ENCODE measurements at places on chromosomes 6 and 20.

GRCh38 chr6:135033238-135033637 lies 21.4 kb downstream of the HBS1L start:
- DNase-seq: no peak

- DNase-seq: no peak
These were observed 106.6 kb upstream of the SNX9 start for GRCh38 chr6:157716251-157716995.

DNA sequence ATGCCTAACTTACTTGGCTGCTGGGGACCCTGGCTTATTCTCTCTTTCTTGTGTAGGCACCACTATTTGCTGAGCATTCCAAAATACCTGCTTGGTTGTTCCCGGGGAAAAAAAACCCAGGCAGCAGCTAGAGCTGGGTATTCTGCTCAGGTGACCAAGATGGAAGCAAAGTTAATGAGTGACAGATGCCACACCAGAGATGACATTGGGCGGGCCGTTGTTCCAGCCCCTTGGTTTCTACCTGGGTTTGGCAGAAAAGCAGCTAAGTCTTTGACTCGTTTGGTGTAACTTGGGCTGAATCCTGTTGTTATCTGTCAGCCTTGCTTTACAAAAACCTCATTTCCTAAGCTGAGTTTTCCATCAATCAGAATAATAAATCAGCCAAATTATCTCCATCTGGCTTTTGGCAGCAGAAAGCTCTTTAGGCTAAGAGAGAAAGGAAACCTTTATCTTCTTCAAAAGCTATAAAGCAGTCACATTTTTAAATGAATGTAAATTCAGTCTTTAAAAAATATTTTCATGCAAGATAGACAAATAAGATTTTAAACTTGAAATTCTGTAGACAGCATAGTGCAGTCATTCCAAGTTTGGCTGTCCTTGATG lies 202.0 kb upstream of the GMDS start:
- no peak for DNase-seq

DNA sequence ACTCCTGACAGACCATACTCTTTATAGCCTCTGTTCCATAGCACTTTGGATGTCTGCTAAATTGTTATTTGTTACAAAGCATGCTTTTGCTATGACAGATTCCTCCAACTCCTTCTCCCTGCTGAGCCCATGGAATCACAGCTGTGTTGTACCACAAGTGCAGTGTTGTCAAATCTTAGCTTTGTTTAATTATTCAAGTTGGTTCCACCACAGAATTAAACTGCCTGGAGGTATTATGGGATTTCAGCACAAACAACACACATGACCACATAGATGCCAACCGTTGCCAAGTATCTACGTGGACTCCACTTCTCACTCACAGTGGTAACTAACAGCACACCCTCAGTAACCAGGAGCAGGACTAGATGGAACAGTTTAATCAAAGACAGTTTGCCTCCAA lies 32.7 kb upstream of the MARCKS start:
- DNase-seq: no peak

- no peak for DNase-seq
These were observed 809.9 kb downstream of the KIF16B start for GRCh38 chr20:15763366-15763765.

GRCh38 chr6:31158863-31159855 lies 770 bp downstream of the TCF19 start:
- peak; percentile 41 for DNase-seq

Data from HEK293T (cell line).